GM04503 (cell line): ENCODE measurements at places on chromosomes 2 and 18.

DNA sequence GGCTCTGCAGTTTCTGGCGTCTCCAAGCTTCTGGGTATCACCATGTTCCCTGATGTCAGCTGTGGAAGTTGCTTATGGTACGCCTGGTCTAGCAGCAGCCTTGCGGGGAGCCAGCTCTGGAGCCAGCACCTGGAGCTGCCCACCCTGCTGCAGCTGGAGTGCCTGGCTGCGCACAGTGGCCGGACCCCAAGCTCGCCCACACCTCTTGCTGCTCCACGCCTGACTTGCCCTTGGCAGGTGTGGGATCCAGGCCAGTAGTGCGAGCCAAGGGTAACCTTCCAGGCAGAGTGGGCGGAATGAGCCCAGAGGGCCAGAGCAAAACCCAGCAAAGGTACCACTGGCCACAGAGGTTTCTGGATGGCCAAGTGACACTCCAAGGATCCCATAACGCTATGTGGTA is 13.2 kb upstream of the EML6 start:
- no peak for DNase-seq

DNA sequence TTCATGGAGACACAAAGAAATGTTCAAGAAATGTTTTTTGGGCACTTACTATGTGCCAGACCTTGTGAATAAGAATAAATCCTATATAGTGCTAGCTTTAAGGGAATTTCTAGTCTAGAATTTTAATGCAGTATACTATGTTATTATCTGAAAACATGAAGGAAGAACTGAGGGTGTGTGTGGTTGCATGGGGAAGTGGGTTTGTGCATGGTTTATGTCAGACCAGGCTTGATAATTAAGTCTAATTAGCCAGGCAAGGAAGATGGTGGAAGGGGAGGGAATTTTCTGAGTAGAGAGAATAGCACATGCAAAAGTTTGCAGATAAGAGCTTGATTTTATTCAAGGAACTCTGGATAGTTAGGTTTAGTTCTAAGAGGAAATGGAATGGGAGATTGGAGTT is 6.5 kb downstream of the RBBP8 start:
- DNase-seq = no peak

DNA sequence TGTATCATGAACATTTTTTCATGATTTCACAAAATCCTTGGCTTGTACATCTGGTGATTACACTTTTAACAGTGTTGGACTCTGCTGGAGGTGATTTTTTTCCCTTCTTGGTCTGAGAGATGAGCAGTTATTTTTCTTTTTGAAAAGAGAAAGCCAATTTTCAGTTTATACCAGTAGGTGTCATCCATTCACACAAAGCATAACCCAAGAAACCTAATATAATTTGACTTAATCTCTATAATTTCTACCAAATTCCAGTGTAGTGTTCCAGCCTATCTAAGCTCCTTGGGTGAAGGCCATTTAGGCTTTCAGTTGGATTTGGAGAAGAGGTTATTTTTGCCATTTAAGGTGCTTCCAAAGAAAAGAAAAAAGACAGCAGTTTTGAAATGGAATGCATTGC is 7.7 kb upstream of the ICOS start:
- DNase-seq = no peak

DNA sequence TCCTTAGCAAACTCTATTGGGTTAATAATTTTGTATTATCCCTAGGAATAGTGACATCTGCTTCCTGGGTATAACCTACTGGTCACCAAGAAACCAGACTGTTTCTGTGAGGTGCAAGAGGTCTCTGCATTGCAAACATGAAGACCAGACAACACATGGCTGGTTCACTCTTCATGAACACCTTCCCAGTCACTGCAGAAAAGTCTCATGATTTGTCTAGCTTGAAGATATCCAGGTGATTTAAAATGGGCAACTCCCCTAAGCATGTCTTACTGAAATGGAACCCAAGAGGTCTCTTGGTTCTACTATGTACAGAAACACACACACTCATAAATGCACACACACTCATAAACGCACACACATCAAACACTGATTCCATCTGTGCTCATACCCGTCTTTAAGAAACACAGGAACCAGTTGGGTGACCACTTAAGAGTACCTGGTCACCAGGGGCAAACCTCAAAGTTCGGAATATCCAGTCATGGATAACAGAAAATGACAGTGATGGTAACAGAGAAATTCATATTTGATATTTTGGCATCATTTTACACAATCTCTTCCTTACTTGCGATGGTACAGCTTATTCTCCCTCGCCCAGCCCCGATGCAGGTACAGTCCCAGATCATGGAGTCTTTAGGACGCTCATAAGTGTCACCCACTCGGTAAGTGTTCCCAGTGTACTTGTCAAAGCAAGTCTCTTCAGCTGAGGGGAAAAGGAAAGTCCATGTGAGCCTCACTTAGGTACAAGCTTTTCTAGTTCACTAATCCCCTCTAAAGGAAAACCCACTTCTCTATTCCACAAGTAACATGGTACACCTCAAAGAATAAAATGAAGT is 2.9 kb downstream of the FN1 start:
- DNase-seq = no peak

DNA sequence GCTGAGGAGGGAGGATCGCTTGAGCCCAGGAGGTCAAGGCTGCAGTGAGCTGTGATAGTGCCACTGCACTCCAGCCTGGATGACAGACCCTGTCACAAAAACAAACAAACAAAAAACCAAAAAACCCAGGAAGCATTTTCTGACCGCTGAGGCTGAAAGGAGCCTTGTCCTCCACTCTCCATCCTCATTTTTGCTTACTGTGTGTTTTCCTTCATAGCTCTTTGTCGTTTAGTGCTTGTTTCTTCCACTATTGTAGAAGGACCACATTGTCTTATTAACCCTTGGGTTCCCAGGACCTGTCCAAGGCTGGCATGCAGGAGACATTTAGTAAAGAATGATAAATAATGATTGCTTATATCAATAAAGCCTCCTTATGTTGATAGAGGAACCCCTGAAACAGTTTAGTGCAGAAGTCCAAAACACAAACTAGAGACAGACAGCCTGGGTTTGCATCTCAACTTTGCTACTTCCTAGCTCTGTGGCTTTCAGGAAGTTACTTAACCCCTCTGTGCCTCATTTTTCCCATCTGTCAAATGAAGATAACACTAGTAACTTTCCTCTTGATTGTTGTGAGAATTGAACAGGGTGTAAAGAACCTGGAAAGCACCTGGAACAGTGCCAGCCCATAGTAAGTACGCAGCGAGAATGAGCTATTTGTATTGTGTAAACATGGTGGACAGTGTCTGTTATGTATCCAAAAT is 126.0 kb downstream of the LPIN1 start:
- no peak for DNase-seq

DNA sequence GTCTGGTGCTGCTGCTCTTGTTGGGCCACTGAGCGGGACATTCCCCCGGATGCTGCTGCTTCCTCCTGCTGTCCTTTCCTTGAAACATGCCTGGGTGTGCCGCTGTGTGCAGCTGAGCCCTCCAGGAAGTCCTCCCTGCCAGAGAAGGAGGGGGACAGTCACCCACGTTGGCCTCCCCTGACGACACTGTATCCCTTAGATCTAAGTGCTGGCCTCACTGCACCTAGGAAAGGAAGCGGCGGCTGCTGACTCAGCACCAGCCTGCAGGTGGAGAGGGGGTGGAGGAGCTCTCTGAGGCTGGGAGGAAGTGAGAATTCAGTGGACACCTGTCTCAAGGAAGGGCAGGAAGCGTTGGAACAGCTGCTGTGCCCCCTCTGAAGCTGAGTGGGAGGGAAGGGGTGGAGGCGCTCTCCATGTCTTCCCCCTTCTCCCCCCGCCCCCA is 239.8 kb downstream of the HAUS1 start:
- no peak for DNase-seq

DNA sequence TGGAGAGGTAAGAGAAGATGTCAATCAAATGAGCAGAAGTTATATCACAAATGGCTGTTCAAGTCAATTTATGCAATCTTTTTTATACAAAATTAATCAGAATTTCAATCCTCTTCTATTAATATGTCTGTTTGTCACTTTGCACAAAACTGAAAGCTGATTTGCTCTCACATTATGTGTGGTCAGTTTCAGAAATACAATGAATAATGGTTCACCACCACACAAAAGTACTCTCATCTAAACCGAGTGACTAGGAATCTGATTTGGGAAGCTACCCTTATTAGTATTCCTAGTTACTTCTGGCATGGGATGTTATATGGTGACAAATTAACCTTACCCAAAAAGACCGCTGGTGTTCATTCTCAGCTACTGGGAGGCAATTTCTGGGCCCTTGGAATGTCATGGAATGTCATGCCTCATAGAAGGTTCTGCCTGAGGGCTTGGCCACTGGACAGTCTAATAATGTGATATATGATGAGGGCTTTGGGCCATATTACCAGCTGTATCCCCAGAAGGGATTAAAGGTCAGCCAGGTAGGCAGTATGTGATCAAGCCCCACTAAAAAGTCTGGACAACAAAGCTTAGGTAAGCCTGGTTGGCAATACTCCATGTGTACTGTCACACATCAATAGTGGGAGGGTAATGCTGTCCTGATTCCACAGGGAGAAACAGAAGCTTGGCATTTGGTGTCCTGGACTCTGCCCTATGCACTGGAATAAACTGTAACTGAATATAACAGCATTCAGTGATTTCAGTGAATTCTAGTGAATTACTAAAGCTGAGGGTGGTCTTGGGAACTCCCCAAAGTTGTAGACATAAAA is 113.2 kb downstream of the PIGN start:
- DNase-seq = no peak

DNA sequence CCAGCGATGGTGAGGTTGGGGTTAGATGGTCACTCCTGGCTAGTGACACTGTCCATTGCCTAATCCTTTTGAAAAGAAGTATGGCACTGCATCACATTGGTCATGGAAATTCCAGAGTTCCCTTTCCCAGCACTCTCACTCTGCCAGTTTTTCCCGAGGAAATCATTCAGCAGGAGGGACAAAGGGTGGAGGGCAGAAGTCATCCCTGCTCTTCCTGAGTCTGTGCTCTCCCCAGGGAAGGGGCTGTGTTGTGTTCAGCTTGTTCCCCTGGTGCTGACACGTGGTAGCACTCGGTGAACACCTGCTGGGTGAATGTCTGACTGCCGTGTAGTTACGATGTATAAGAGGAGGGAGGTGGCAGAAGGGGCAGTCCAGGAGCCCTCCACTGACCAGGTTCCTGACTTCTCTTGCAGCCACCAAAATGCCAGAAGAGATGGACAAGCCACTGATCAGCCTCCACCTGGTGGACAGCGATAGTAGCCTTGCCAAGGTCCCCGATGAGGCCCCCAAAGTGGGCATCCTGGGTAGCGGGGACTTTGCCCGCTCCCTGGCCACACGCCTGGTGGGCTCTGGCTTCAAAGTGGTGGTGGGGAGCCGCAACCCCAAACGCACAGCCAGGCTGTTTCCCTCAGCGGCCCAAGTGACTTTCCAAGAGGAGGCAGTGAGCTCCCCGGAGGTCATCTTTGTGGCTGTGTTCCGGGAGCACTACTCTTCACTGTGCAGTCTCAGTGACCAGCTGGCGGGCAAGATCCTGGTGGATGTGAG is 21.6 kb downstream of the STEAP3 start:
- DNase-seq = no peak

GRCh38 chr2:239574434-239575156 is 173.8 kb upstream of the HDAC4 start:
- no peak for DNase-seq

GRCh38 chr2:197809064-197809463 is 4.7 kb downstream of the PLCL1 start:
- DNase-seq = no peak

DNA sequence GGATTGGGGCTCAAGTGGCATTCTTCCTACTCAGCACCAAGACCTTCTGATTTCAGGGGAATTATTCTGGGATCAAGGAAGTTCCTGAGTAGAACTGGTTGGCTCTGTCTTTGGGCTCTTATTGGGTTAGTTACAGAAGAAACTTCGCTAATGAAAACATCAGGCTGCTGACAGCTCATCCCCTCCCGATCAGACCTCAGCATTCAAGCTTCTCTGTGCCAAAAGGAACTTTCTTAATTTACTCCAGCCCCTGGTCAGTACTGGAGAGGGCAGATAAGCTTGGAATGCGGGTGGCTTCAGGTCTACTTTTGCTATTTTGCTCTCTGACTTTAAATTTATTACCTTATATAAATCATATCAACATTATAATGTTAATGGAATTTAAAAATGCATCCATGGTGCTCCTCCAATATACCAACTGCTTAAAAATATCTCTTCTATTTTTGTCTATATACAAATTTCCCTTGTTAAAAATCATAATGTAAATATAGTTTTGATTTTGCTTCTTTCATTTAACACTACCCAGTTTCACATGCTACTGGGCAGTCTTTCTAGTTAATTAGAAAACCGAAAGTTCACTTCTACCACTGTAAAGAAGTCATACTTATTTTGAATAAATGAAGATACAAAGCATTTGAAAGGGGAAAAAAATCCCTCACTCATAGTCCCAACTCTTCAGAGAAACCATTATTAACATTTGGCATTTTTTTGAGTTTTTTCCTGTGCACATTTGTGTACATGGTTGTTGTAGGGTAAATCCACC is 34.4 kb downstream of the PCARE start:
- no peak for DNase-seq

- DNase-seq = no peak
These were observed 103.0 kb downstream of the CDK15 start for GRCh38 chr2:201909348-201909747.
